ENCODE measurements at places on chromosomes 16 and 17.

- peak; percentile 44 for DNase-seq
Observed at GRCh38 chr17:66829386-66829864, 5.5 kb upstream of the CACNG5 start.

DNA sequence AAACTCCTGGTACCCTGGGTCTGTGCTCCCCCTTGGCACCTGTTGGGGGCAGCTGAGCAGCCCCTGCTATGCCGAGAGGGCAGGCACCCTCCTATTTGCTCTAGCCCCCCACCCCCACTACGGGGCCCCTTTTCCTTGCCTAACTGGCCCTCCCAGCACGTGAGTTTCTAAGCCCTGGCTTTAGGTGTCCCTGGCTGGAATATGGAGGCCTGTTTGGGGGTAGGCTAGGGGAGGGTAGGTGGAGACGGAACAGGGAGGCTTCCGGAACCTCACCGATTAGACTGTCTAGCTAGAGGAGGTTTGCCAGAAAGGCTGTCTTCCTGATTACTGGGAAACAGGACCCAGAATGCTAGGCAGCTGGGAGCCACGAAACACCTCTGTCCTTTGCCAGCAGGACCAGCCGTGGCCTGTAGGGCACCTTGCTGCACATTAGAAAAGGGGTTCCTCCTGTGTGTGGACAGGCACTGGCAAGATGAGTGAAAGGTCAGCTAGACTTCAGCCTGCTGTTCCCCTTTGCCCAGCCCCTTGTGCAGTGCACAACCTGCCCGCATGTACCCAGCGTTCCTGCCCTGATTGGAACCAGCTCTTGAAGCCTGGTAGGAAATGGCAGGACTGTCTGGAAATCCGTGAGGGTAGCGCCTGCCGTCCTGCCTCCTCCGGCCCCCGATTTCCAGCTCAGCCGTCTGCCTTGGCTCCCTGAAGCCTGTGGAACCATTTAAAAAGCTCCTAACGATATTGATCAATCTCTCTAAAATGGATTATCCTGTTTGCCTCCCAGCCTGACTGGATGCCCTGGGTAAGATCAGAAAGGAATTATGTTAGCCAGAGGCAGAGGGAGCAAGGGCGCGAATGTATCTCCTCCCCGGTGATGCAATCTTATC, 83.4 kb upstream of the GSE1 start:
- no peak for DNase-seq

DNA sequence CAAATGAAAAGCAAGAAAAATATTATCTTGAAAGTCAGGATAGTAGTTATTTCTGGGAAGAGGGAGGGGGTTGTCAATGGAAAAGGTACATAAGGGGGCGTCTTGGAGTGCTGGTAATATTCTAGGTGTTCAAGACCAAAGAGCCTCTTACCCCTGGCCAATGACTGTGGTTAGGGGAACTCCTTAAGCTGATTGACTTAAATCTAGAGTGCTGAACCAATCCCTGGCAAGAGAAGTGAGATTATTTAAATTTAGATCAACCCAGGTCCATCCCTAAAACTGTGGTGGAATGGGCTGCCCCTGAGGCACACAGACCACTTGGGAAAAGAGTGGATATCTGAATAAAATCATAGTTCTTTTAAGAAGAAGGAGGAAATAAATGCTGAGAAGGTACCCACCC, 174.1 kb downstream of the COPRS start:
- no peak for DNase-seq

DNA sequence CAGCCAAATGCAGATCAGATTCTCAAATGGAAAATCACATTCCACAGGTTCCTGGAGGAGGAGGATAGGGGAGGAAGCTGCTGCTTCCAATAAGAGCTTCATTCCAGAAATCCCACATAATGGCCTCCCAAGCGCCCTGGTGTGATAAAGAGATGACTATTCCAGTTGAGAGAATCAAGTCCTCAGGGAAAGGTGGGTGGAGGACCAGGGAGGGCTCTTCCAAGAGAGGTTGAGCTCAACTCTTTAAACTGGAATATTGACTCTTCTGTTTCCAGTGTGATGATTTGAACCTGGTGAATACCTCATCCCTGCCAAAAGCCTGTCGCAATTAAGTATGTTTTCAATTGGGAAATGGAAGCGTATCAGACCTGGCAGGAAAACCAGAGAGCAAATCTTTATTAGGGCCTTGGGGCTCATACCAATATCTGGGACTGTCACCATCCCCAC, 81.4 kb upstream of the DYNLRB2 start:
- no peak for DNase-seq

DNA sequence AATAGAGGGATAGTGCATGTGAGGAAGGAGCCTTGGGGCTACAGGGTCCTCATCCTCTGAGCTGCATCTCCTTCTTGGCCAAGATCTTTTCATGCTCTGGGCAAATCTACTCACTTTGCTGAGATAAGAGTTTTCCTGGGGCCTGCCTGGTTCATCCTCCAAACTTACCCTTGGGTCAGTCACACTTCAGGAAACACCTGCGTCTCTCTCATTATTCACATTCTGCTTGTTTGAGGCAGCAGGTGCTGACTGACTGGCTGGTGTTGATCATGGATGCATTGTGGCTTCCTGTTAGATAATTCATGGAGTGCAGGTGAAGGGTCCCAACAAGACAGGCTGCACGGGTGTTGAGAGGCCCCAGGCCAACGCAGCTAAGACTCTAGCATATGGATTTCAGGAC, 162.6 kb downstream of the SALL1 start:
- DNase-seq: no peak

DNA sequence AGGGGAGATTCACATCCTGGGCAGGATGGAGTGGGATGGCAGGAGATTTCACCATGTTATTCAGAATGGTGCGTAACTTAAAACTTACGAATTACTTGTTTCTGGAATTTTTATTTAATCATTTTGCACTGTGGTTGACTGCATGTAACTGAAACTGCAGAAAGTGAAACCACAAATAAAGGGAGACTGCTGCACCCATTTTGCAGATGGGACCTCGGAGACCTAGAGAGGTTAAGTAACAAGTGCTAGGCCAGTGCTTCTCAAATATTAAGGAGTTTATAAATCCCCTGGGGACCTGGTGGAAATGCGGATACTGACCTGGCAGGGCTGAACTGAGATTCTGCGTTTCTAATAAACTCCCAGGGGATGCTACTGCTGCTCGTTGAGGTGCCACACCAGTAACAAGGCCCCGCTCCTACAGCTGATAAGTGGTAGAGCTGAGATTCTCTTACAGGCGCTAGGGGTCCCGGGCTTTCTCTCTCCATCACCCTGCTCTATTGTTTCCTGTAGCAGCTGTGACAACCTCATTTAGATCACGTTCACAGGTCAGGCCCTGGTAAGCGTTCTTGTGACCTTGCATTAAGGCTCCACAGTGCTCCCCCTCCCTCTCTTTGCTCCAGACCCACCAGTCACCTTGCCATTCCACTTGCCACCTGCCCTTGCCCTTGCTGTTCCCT, 167.1 kb upstream of the CDH13 start:
- no peak for DNase-seq

DNA sequence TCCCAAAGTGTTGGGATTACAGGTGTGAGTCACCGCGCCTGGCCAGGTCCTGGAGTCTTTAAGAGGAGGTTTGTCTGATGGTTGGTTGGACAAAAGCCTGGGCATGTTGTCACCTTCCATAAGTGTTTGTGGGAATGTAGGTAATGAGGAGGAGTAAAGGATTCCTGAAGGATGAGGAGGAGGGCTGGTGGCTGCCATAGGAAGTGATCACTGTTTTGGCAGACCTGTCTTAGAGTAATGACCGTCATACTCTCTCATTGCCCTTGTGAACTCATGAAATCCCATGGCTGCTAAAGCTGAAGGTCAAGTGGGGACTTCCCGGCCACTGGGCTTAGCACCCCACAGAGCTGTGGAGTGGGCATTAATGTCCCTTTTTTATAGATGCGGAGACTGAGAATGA, 40.5 kb downstream of the TENT4B start:
- DNase-seq: no peak

GRCh38 chr17:4448197-4448980, 14.6 kb downstream of the SPNS3 start:
- DNase-seq: no peak

DNA sequence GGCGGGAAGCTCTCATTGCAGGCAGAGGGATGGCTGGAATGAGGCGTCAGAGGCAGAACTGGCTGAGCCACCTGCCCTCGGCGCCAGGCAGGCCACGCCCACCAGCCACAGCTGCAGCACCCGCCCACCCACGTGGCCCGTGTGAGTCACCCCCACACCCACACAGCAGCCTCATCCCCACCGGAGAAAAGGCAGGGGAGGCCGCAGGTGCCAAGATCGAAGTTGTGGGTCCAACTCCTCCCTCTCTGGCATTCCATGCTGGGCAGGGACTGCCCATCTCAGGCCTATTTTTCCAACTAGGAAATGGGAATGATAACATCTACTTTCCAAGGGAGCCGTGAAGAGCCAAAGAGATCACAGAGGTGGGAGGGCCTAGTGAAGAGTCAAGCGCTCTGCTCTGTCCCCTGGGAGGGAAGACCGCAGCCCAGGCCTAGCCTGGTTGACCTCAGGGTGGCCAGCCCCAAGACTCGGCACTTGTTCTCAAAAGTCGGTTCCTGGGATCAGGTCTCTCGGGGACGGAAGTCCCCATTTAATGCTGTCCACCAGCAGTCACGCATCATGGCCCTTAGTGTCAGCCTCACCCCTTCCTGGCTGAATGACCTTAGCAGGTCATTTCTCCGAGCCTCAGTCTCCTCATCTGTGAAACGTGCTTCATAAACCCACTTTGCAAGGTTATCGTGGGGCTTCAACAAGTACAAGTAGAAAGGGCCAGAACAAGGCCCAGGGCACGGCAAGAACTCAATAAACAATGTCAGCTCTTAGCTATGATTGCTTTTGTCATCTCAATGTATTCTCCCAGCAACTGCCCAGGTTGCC, at the start of gene TRPV3:
TRPV3 (minus strand) TSS at position 45 of the 816 bp plus-strand sequence. CDS start 2,962 bp downstream, outside the sequence.
- DNase-seq: no peak

DNA sequence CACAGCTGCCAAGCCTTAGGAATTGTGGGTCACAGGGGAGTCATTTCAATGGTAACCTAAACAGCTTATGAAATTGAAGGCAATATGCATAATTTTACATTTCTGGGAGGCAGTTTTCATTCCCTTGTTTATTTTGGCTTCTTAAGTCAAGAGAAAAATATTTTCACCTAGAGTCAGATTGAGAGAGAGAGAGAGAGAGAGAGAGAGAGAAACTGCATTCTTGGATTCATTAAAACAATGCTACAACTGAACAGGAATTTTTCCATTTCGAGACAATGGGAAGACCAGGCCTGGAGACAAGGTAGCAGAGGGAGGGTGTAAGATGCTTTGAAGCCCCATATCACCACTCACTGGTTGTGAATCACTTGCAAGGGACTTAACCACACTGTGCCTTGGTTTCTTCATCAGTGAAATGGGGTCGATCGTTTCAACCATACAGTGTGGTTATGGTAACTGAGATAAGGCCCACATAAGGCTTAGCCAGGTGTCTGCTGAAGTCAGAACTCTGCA, 224.7 kb upstream of the IRX3 start:
- no peak for DNase-seq
